GM06990 (cell line): ENCODE measurements at places on chromosomes 5 and 9.

GRCh38 chr9:14317667-14318320 lies 3.9 kb upstream of the NFIB start:
- DNase-seq = no peak

- DNase-seq = no peak
Measured at GRCh38 chr5:11897781-11898180, 6.5 kb downstream of the CTNND2 start.

- no peak for DNase-seq
Measured at GRCh38 chr5:57175551-57176309, 1.9 kb downstream of the GPBP1 start.

GRCh38 chr9:117987945-117988344 lies 283.7 kb downstream of the TLR4 start:
- DNase-seq = no peak

GRCh38 chr9:96350866-96351265 lies 32.6 kb downstream of the SLC35D2 start:
- DNase-seq = no peak

DNA sequence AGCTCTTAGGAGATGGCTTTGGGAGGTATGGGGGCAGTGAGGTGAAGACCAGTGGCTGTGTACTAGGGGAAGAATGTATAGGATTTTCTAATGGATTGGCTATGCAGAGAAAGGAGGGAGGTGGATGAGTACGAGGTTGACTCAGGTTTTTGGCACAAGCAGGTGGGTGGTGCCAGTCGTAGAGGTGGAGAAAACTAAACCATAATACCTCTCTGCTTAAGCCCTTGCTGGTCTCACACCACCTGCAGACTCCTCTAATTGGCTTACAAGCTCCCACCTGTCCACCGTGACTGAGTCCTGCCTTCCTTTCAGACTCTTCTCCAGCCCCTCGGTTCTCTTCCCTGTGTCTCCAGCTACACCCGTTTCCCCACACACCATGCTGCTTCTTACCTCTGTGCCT lies 521.7 kb upstream of the CLINT1 start:
- DNase-seq = no peak

GRCh38 chr9:136614372-136614922 lies 48.3 kb upstream of the EGFL7 start:
- DNase-seq = no peak

DNA sequence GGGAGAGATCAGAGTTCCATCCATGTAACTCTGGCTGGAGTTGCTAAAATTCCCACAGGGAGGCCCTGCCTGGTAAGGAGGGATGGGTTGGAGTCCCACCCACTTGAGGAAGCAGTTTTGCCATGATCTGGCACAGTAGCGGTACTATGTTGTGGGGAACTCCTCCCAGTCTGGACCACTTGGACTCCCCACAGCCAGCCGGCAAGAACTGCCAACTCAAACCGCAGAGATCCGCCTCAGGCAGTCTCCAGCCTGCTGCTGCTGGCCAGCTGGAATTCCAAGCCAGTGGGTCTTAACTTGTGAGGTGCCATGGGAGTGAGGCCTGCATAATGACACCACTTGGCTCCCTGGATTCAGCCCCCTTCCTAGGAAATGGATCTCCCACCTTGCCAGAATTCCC lies 151.9 kb downstream of the NDUFS4 start:
- DNase-seq = no peak

DNA sequence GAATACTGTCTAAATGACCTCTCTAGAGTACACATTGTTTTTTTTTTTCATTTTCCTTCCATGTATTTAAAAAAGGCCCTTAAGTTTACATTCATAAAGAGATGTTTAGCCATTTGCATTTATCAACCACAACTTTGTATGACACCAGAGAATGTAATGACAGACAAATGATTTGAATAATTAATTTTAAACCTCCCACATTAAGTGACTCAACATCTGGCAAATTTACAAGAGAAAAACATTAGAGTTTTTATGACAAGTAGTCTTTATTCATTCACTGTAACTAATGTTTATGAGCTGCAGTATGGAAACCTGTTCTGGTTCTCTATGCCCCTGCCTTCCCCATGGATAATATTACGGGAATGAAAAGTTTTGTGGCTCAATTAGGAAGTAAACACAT lies 1093.8 kb upstream of the CDH9 start:
- no peak for DNase-seq

- DNase-seq = no peak
Measured at GRCh38 chr5:135543485-135544304, 7.9 kb upstream of the NEUROG1 start.

DNA sequence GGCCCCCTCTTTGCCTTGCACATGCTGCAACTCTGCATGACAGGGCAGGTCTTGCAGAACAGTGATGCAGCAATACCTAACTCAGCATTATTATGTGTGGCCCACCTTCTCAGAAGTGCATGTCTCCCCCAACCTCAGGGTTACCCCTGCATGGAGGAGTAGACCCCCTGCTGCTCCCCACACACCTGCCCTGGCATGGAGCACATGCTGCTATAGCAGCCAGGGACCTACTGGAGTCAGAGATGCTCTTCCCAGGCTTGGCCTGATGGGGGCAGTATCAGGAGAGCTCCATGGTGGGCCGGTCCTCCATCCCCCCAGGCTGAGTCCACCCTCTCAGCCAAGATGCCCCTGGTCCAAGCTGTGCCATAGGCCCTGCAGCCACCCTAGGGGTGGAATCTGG lies 13.2 kb upstream of the BOD1 start:
- DNase-seq = peak; percentile 24

GRCh38 chr9:6929441-6930215 lies 171.9 kb downstream of the KDM4C start:
- no peak for DNase-seq

DNA sequence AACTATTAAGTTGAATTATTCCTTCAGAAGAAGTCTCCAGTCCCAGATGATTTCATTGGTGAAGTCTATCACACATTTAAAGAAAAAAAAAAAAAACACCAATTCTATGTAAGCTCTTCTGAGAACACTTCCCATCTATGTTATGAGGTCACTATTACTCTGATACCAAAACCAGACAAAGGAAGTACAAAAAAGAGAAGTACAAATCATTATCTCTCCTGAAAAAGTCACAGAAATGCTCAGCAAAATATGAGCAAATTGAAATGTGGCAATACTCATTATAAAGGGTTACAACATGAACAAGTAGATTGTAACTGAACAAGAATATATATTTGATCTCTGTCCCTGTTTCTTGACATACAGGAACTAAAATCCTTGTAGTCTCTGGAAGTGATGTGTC lies 280.4 kb downstream of the TLE1 start:
- no peak for DNase-seq

DNA sequence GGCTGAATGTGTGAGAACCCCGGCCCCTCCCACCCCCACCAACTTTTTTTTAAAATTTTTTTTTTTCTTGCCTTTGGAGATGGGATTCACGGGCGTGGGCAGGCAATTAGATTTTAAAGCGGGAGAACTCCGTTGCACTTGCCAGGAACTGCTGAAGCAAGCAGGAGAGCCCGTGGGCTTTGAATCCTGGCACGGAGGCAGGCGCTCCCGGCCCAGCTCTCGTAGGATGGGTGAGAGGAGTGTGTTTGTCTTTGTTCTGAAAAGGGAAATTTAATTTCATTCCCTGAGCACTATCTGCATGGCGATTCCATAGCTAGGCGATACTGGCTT lies 54.3 kb upstream of the BOD1 start:
- no peak for DNase-seq
